Psoas muscle (tissue), 8 donors: ENCODE measurements at places on chromosomes 3 and 15.
A peak's percentile ranks its signal among the peaks of the same experiment; 100 is the strongest.

GRCh38 chr3:129344540-129345220, 66.0 kb downstream of the HMCES start:
- peak; percentile 28 for DNase-seq

DNA sequence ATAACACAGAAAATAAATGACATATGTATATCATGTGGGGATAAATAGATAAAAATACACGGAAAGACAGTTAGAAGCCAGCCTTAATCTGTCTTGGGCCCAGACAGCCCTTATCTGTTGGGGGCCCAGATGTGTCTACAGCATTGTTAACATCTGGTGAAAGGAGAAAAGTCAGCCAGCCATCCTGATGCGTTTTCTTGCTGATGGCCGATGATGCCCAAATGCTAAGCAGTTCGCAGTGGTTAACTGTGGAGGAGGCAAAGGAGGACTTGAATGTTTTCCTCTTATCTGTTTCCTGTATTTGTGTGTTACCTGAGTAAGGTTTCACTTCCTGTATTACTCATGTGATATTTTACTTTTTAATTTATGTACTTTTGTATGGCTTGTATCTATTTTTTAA, 46.2 kb downstream of the NOX5 start:
- no peak for DNase-seq

- no peak for DNase-seq
These were observed 201.3 kb upstream of the LRIG1 start for GRCh38 chr3:66702126-66702525.

DNA sequence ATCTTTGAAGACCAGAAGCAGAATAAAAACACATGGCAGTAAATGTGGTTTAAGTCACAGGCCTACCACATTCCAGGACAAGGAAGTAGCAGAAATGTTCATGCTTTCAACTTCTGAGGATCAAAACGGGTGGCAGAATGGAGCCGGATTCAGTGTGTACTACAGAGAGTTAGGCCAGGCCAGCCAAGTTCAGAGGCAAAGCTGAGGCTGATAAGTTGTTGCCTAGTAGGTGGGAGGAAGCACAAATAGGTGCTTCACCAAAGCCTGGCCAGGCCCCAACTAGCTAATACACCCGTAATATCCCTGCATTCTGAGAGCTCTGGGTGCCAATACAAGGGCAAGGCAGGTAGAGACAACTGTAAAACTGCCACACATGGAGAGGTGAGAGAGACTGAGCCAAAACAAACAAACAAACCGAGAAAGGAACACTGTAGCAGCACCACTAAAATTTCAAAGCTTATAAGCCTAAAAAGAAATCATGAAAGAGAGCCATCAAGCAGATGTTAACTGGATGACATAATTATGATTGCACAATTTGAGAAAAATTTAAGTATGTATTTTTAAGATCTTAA, 156.4 kb upstream of the CBLB start:
- DNase-seq = no peak

DNA sequence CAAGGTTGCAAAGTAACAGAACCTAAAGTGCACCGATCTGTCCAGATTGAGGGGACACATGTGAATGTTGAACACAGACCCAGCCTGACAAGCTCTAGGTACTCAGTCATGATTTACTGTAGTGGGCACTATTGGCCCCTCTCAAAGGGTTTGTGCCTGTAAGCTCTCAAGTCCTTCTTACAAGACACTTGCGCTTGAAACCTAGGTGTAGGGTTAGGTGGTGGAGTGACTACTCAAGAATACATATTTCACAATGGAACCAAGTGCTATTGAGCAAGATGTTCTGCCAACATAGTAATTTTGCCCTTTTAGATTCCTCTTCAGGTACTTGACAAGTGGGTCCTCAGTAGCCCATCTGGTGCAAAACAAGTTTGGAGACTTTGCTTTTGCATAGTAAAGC, 169.9 kb downstream of the AKAP13 start:
- no peak for DNase-seq

DNA sequence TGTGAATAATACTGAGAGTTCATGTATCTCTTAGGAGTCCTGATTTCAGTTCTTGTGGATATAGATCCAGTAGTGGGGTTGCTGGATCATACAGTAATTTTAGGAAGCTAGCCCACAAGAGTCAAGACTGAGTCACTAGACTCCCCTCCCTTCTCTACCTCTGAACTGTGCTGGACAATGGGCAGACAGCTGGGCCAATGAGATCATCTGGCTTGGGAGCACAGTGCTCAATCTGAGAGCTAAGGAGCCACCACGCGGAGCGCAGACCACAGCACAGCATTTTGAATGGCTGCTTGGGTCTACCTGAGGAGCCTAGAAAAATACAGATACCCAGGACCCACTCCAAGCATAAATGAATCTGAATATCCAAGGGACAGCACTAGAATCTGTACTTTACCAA, 32.5 kb downstream of the WNT5A start:
- DNase-seq = no peak

- no peak for DNase-seq
These were observed 1268.1 kb downstream of the OTOL1 start for GRCh38 chr3:162764808-162765071.

- DNase-seq = no peak
These were observed 170.6 kb upstream of the BHLHE40 start for GRCh38 chr3:4808637-4809036.

- no peak for DNase-seq
These were observed 483.3 kb downstream of the TUSC7 start for GRCh38 chr3:117192888-117193287.

GRCh38 chr3:107853821-107854220, 237.0 kb downstream of the CD47 start:
- no peak for DNase-seq

- peak; percentile 28 for DNase-seq
These were observed 34.2 kb downstream of the MAGEF1 start for GRCh38 chr3:184677344-184678316.

DNA sequence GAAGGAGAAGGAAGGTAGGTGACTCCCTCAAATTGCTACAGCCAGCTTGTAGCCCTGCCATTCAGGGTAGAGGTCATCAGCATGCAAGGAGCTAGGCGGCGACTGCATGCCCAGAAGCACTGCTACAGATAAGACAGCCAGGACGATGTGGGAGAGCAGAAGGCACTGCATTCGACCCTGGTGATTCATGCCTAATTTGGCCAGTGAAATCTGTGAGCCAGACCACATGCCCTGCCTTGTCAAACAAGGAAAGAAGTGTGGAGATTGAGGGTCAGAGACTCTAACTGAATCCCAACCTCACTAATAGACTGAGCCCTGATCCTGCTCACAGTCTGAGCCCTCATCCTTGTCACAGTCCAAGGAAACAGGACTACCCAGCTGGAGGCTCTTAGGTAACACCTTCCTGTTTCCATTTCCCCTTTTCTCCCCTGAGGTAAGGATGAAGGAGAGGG, 86.6 kb downstream of the LINGO1 start:
- DNase-seq = no peak

DNA sequence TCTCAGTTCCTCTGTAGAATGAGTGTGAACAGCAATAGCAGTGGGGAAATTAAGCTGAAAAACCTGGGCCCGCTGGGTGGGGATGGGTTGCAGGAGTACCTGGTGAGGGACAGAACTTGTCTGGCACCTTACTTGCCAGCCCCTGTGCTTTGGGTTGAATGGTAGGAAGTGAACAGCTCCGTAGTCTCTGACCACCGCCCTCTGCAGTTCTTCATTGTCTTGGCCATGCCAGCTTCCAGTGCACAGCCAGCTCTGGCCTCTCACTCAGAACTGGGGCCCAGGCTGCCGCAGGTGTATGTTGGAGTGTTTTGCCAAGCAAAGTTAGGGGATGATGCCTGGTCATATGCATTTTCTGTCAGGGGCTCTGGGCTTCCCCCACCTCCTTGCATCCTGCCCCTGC, 14.0 kb upstream of the CHST14 start:
- no peak for DNase-seq

DNA sequence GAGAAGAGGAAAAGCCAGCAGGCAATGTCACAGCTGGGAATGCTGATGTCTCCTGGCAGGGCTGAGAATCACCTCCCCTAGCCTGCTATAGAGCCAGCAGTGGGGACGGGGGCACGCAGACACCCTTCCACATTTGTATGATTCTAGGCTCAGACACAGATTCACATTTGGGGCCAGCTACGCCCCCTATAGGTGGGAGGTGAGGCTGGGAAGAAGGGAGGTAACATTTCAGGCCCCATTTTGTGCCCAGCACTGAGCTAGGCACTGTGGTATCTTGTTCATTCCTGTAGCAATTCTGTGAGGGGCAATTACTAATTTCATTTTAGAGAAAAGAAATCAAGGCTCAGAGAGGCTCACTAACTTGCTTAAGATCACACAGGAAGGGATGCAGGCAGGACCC, 15.9 kb upstream of the ACAD9 start:
- DNase-seq = no peak

GRCh38 chr3:48502728-48503168, 1.2 kb downstream of the SHISA5 start:
- peak; percentile 41 for DNase-seq

DNA sequence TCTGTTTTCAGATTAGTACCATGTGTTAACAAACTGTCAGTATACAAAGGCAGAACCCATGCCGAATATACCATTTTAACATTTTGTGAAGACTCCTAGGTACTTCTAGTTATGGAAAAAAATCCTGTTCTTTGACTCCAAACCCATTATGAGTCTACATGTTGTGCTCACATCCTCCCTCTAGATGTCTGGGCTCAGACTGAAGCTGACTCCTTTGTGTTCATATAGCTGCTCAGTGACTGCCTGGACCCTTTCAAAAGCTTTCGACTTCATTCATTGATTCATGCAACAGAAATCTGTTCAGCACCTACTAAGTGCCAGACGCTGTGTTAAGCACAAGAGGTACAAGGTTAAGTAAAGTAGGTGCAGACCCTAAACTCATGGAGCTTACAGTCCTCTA, 60.5 kb downstream of the MEGF11 start:
- DNase-seq = no peak

- peak; percentile 64 for DNase-seq
These were observed 127.8 kb downstream of the HCN4 start for GRCh38 chr15:73240866-73241499.

GRCh38 chr3:12809435-12809834, 13.0 kb downstream of the CAND2 start:
- no peak for DNase-seq

GRCh38 chr3:67018105-67018788, 20.1 kb downstream of the KBTBD8 start:
- no peak for DNase-seq

- no peak for DNase-seq
These were observed 15.7 kb downstream of the GABRB3 start for GRCh38 chr15:26757141-26757540.

DNA sequence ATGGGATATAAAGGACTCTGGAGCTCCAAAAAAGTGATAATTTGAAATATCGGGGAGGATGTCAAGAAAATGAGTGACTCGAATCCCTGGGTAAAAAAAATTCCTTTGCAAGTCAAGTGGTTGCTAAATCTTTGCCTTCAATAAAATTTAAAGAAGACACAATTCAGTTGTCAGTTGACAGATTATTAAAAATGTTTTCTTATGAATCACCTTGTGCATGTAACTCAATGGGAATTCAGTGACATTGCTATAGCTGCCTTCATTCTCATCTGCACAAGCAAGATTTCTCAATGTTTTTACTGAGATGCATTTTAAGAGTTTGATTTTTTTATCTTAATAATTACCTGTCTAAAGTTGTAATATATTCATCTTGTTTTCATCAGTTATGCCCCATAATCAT, 264.0 kb upstream of the IL12A start:
- no peak for DNase-seq

- DNase-seq = no peak
These were observed 46.9 kb upstream of the FGD5 start for GRCh38 chr3:14771593-14772497.

DNA sequence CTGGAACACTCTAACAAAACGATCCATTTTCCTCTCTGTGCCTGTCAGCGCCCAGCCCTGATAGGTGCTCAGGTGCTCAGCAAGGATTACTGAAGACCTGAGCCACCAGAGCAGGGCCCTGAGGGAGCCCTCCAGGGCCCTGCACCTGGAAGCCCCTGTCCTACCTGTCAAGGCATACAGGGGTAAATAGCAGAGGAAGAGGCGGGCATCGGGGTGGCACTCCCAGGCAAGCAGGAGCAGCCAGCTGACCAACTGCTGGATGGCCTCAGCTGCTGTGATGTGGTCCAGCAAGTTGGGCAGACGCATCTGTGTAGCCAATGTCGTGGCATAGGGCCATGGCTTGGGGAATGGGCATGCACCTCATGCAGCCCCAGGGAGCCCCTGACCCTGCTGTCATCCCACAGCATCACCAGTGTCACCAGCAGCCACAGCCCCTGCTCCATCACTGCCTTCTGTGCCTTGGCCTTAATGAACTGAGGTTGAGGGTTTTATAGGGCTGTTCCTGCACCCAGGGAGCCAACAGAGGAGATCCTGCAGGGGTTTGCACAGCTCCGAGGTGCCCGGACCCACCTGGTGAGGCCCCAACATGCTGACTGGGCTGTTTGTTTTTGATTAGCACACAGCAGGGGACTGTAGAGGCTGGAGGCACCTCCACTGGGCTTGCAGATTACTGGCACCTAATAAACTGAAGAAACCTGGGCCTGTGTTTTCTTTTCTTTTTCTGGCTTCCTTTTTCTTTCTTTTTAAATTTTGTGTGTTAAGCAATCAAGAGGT, 7.9 kb upstream of the WDR6 start:
- no peak for DNase-seq
